ENCODE measurements at places on chromosomes 16 and 17.

- no peak for DNase-seq
These were observed 11.9 kb upstream of the TBX2 start for GRCh38 chr17:61387511-61388305.

DNA sequence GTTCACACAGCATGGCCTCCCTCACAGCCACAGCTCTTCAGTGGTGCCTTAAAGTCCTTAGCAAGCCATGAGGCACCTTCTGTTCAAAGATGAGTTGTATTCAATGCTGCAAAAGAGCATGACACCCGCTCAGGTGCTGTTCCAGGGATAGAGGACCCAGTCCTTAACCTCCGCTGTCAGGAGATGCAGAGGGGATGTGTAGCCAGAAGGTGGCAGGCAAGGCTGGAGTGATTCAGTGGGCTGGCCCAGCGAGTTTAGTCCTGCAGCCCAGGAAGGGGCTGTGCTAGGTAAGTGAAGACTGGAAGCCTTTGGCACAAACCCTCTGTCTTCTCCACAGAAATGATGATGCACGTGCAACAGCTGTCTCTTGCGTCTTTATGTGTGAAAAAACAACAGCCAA, 25.0 kb upstream of the ADAM11 start:
- DNase-seq: no peak

GRCh38 chr16:86619239-86619794, 41.0 kb downstream of the FOXL1 start:
- DNase-seq: no peak

- DNase-seq: no peak
These were observed 666.0 kb upstream of the CA10 start for GRCh38 chr17:52824542-52824941.

GRCh38 chr16:27498031-27498825, 51.5 kb downstream of the GTF3C1 start:
- DNase-seq: no peak

- DNase-seq: peak; percentile 76
These were observed 198.9 kb downstream of the ZFHX3 start for GRCh38 chr16:72848759-72849664.

GRCh38 chr17:37791447-37792399, 46.9 kb upstream of the HNF1B start:
- no peak for DNase-seq

DNA sequence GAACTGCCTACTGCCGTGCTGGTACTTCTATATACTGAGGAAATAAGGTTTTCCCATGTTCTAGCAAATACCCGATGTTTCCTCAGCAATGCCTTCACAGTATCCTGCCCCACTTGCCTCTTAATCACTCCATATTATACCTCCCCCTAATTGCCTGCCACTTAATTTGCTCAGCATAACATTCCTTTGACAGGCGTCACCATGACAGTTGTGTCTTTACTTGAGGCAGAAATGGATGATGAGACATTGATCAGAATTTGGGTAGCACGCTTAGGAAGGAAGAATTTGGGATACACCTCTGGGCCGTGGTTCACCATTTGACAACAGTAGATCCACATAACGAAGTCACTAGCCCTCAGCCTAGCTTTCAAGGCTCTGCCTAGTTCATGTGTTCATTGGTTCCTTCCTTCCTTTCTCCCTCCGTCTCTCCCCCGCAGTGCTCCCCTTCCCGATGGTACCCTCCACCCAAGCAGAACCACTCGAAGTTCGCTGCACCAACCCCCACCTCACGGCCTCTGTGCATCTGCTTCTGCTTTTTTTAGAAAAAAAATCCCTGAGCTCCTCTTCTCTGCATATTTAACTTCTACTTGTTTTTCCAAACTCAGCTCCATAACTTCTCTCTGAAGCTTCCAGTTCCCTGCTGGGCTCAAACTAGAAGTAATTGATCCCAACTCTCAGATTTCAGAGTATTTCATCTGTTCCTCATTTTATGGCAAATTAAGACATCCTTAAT, 19.4 kb downstream of the IQCK start:
- no peak for DNase-seq

DNA sequence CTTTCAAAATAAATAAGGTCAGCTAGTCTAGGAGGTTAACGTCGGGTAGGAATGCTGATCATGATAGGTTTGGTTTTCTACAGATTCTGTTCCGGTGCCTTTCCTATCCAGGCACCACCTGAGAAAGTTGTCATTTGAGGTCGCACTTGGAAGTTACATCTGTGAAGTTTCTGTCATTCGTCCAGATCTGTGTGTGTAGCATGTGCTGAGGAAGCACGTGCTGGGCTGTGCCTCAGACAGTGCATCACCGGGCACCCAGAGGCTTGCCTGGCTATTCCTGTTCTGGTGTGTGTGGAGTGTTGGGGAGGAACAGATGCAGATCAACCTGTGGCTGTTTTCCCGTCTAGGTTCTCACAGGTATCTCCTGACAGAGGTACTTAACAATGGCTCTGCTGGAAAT, 42.6 kb downstream of the DNAJA2 start:
- no peak for DNase-seq

DNA sequence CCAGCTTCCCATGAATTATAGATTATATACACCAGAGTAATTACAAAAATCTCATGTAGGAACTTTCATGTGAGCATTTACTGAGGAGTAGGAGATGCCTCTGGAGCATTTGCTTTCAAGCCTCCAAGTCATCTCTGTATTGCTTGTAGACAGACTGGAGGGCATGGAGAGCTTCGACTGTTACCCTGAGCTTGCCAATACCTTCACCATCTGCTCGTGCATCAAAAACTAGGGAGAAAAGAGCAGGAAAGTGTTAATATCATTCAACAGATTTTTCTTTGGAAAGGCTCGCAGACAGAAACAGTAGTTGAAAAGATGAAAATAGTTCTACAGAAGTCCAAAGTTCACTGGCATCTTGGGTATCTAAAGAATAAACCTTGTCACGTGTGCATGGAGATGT, 99.0 kb upstream of the AKTIP start:
- no peak for DNase-seq

DNA sequence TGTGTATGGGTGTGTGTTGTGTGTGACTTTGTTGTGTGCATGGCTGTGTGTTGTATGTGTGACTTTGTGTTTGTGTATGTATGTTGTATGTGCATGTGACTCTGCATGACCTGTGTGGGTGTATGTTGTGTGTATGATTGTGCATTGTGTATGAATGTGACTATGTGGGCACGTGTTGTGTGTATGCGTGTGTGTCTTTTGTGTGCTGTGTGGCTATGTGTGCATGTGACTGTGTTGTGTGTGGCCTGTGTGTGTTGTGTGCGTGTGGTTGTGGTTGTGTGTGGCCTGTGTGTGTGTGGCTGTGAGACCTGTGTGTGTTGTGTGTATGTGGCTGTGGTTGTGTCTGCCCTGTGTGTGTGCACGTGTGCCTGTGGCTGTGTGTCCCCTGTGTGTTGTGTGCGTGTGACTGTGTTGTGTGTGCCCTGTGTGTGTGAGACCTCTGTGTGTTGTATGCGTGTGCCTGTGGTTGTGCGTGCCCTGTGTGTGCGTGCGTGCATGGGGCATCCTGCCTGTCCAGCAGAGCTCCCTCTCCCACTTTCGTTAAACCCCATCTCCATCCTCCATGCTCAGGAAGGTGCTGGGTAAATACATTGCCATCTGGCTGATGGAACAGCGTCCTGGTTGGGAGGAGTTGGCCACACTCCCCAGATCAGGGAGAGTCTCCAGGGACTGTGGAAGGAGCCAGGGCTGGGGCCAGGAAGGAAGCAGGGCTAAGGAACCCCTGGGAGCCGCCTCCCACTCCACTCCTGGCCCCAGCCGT, 90.1 kb upstream of the GSE1 start:
- no peak for DNase-seq

DNA sequence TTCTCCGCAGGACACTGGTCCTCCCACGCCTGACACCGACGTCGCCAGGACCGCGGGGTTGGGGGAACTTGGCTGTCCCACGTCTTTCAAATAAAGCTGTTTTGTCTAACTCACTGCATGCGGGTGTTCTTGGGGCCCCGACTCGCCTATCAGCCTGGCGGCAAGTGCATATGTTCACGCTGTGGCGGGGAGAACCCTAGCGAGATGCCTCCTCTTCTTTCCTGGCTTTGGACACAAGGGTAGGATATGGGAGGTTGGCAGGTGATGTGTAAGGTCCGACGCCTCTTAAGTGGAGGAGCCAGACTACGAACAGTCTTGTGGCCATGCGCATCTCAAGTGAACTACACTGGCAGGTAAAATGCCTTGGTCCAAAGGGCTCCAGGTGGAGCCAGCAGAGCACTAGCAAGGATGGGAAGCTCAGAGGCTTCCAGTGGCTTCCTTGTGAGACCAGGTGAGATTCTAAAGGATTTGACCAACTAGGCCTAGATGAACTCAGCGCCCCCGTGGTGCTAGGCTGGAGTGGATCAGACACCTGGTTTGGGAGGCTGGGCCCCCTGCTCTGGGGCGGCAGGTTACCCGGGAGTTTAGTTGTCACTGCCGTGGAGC, 873 bp upstream of the RPS2 start:
- no peak for DNase-seq

DNA sequence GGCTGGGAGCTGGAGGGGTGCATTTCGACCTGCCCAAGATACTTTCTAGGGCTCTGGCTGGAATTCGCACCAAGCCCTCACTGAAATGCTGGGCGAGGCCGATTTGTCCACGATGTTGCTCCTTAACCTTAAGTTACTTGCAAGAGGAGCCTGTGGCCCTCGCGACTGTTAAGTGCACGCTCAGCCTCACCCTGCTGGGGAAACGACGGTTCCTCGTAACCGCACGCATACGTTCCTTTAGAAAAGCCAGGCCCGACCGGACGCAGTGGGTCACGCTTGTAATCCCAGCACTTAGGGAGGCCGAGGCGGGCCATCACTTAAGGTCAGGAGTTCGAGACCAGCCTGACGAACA, 607 bp upstream of the NCOR1 start:
- DNase-seq: no peak

- DNase-seq: no peak
These were observed 122.8 kb downstream of the CCDC182 start for GRCh38 chr17:57622306-57622682.
